ENCODE measurements at places on chromosomes 6 and 20. TPM values are rescaled to one million over a fixed set of nuclear protein-coding genes. Genes with fewer than 3 reads are reported as not detected.

Gene LBP
- 9.3 TPM for total RNA-seq

Gene ULBP2
- not detected for total RNA-seq

Gene DLL1
- total RNA-seq, result 2.9 TPM

Gene GSTA2
- total RNA-seq, result not detected

Gene HUS1B
- total RNA-seq, result 0.97 TPM

GRCh38 chr20:23622839-23623343 lies 14.9 kb downstream of the CST3 start:
- H3K36me3 ChIP-seq, result no peaks in the 10 kb centered on the region
- peaks cover 24% of the 10 kb centered on the region for H3K4me1 ChIP-seq
- no peaks in the 10 kb centered on the region for H3K27me3 ChIP-seq

- H3K4me3 ChIP-seq, result no peak overlapping the region
- no peaks in the 10 kb centered on the region for H3K4me1 ChIP-seq
- no peak overlapping the region for H3K27ac ChIP-seq
- H3K27me3 ChIP-seq, result no peaks in the 10 kb centered on the region
- DNase-seq, result no peak
Observed at GRCh38 chr6:151310279-151310678, 70.5 kb downstream of the AKAP12 start.

DNA sequence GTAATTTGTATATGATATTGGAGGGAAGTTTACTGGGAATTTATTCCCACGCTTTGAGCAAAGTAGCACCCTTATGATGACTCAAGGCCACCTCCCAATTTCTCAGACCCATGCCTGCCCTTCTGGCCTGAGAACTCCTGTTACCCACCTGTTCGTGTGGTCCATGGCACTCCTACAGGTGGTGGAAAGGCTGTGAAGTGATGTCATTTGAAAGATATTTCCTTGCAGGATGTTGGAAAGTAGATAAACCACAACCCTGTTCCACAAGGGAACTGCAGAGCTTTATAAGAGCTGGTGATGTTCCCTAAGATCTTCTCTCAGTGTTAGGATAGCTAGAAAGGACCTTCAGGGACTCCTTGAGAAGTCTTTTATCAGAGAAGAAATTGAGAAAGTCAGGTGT lies 70.5 kb downstream of the ADGRG6 start:
- H3K4me3 ChIP-seq, result no peak overlapping the region
- H3K4me1 ChIP-seq, result no peaks in the 10 kb centered on the region
- H3K27me3 ChIP-seq, result no peaks in the 10 kb centered on the region
- H3K36me3 ChIP-seq, result no peaks in the 10 kb centered on the region
- H3K27ac ChIP-seq, result no peak overlapping the region

GRCh38 chr6:23505026-23505425 lies 621.0 kb upstream of the NRSN1 start:
- H3K4me3 ChIP-seq, result no peak overlapping the region
- H3K27me3 ChIP-seq, result no peaks in the 10 kb centered on the region
- H3K4me1 ChIP-seq, result no peaks in the 10 kb centered on the region
- H3K36me3 ChIP-seq, result no peaks in the 10 kb centered on the region
- DNase-seq, result no peak

DNA sequence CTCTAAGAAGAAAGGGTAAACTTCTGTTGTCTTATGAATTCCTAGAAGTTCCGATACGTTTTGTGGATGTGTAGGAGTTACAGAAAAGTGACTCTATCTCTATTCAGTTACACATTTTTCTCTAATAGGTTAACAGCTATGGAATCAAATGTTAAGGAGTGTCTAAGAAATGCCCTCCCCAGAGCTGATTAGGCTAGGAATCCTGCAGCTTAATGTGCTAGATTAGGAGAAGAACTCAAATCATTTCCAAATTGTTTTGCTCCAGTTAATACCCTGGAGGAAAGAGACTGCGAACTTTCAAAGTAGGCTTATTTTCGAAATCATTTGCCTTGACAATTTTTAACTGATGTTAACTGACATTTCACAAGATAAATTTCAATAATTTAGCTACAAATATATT lies 51.9 kb downstream of the IBTK start:
- no peaks in the 10 kb centered on the region for H3K36me3 ChIP-seq
- no peaks in the 10 kb centered on the region for H3K27me3 ChIP-seq
- H3K4me3 ChIP-seq, result no peak overlapping the region
- no peak overlapping the region for H3K27ac ChIP-seq

DNA sequence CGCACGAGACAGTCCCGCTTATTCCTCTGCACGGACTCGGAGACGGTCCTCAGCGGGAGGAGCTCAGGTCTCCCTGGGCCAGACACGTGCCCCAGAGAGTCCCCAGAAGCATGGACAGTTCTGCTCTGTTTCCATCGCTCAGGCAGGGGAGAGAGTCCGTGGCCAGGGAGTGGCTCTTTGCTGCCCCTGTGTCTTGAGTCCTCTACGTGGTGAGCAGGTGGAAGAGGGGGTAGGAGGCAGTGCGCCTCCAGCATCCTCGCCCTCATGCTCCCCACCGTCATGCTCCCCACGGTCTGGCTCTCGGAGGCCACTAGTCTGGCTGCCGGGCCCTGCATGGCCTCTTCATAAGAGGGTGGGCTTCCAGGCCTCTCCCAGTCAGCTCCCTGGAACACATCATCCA lies 8.9 kb downstream of the TAGAP start:
- H3K27ac ChIP-seq, result no peak overlapping the region
- no peaks in the 10 kb centered on the region for H3K27me3 ChIP-seq
- no peak overlapping the region for H3K4me3 ChIP-seq
- no peaks in the 10 kb centered on the region for H3K36me3 ChIP-seq

- peaks cover 12% of the 10 kb centered on the region for H3K4me1 ChIP-seq
- H3K27me3 ChIP-seq, result no peaks in the 10 kb centered on the region
- no peak overlapping the region for H3K4me3 ChIP-seq
- H3K27ac ChIP-seq, result no peak overlapping the region
- no peak for DNase-seq
- H3K36me3 ChIP-seq, result no peaks in the 10 kb centered on the region
Observed at GRCh38 chr6:158711264-158711663, 61.4 kb downstream of the SYTL3 start.

DNA sequence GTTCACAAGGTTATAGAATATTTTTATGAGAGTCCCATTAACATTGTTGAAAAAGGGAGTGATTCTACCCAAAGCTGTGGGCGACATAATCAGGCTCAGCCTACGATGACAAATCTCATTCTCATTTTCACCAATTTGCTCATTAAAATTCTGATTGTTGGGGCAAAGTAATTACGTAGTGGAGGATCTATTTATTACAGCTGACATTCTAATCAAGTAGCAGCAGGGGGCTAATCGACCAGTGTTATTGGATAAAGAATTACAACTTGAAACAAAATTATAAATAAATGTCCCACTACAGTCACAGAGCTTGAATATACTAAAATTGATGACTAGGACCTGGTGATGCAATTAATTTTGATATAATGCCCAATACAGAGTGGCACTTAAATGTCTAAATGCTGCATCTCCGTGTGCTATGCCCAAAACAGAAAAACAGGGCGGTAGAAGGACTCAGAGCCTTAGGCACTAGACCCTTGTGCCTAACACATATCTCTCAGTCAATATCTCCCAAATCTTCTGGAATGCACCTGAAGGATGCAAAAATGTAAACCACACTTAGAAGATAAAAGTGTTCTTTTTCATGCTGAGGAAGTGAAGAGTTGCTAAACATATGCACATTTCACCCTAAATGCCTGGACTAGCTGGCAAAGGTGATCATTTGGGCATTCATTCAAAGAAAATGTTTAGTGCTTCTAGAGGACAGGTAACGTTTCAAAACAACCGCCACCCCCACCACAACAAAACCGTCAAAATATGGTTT lies 88.3 kb downstream of the CD24 start:
- no peaks in the 10 kb centered on the region for H3K4me1 ChIP-seq
- no peak overlapping the region for H3K27ac ChIP-seq
- H3K4me3 ChIP-seq, result no peak overlapping the region
- no peaks in the 10 kb centered on the region for H3K36me3 ChIP-seq

DNA sequence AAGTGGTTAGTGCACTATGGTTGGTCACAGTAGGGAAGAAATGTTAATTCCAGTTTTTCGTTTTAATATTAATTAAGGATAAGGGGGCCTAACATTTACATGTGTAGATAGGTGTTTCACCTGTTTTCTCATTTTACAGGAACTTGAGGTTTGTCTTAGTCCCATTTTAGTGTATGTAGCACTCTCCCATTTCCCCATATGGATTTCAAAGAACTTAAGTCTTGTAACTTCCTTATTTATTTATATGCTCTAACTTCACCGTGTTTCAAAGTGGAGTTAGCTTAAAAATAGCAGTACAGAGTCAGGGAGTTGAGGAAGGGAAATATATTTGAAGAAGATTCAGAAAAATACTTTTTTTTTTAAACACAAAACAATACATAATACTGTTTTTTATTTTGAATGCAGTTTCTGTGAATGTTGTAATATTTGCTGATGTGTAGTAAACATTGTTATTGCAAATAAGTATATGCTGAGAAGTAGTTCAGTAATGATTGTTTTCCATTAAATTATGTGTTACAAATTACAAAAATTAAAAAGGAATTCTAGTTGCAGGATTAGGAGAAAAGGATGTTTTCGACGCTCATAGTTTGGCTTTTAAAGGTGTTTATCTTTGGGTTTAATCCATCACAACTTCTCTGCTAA lies 3.5 kb downstream of the SCAF8 start:
- no peak overlapping the region for H3K4me3 ChIP-seq
- DNase-seq, result no peak
- peak overlapping the region; percentile 99 for H3K27ac ChIP-seq
- H3K4me1 ChIP-seq, result peaks cover 74% of the 10 kb centered on the region

DNA sequence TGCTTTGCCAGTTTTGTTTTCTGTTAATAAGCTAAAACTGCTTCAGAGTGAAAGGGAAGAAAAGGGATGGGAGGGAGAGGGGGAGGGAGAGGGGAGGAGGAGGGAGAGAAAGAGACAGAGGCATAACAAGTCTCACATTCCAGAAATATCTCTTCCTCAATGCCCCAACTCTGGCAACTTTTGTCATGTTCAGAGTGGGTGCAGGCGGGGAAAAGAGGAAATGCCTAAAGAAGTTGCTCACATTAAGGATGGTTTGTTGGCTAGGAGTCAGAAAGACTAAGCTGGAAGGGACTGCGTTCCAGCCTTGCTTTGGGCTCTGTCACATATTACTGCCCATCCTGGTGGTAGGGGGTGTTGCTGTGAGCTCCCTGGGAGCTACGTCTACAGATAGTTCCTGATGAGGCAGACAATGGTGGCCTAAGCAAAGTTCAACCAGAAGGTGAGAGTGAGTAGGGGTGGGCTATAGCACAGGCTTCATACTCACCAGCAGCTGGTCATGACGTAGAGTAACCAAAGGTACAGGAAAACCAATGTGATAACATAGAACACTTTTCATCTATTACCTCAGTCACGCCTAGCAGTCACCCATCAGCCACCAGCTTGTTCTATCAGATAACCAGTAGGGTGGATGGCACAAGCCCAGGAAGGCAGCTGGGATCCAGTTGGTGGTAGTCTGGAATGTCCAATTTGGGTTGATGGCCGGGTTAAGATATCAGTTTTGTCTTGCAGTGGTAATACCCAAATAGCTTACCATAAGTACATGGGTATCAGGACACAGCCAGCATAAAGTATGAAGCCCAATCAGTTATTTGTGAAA lies 2.1 kb downstream of the TSPYL4 start:
- H3K36me3 ChIP-seq, result no peaks in the 10 kb centered on the region
- DNase-seq, result no peak
- H3K4me1 ChIP-seq, result peaks cover 30% of the 10 kb centered on the region
- H3K4me3 ChIP-seq, result no peak overlapping the region

GRCh38 chr6:22413681-22414311 lies 117.0 kb upstream of the PRL start:
- H3K36me3 ChIP-seq, result no peaks in the 10 kb centered on the region
- H3K27ac ChIP-seq, result no peak overlapping the region
- no peaks in the 10 kb centered on the region for H3K4me1 ChIP-seq
- H3K4me3 ChIP-seq, result no peak overlapping the region
- no peaks in the 10 kb centered on the region for H3K27me3 ChIP-seq

DNA sequence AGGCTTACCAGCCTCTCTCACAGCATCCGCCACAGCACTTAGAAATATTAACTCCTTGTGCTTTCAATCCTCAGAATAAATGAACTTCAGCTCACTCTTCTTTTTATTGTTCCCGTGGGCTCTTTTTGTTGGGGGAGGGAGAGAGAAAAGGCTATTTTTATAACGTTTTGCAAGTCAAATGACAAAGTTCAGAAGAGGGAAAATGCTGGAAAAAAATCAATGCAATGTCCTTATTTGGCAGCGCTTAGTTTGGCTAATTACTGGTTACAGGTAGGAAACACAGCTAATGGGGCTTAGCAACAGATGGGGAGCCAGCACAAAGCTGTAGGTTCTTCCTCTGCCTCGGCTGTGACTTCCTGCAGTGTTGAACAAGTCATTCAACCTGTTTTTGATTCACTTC lies 1067.0 kb upstream of the MAP3K7 start:
- H3K4me3 ChIP-seq, result no peak overlapping the region
- no peaks in the 10 kb centered on the region for H3K4me1 ChIP-seq
- DNase-seq, result no peak
- no peak overlapping the region for H3K27ac ChIP-seq

DNA sequence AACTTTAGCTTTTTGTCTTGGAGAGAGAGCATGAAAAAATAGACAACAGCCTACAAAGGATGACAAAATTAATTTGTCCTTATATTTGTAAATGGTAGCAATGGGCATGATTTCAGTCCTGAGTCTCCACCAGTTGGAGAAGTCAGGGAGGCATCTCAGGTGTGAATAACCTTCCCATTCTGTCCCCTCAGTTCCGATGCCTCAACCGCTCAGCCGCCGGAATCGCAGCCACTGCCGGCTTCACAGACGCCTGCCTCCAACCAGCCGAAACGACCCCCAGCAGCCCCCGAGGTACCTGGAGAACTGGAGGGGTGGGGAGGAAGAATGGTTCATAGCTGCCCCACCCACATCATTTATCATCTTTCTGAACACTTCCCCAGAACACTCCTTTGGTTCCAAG lies 3.6 kb downstream of the PRRC2A start:
- peaks cover 19% of the 10 kb centered on the region for H3K4me1 ChIP-seq
- H3K36me3 ChIP-seq, result peaks cover 64% of the 10 kb centered on the region
- no peak overlapping the region for H3K27ac ChIP-seq
- DNase-seq, result no peak

GRCh38 chr6:89021629-89022028 lies 58.2 kb upstream of the RNGTT start:
- H3K27ac ChIP-seq, result no peak overlapping the region
- no peak for DNase-seq
- H3K4me1 ChIP-seq, result peaks cover 31% of the 10 kb centered on the region
- H3K36me3 ChIP-seq, result no peaks in the 10 kb centered on the region

GRCh38 chr6:44267252-44267651 lies 1.9 kb upstream of the NFKBIE start:
- H3K4me1 ChIP-seq, result peaks cover 20% of the 10 kb centered on the region
- peaks cover 20% of the 10 kb centered on the region for H3K27me3 ChIP-seq
- H3K36me3 ChIP-seq, result no peaks in the 10 kb centered on the region
- H3K27ac ChIP-seq, result no peak overlapping the region
- no peak for DNase-seq

GRCh38 chr6:91161246-91161645 lies 574.4 kb upstream of the MAP3K7 start:
- no peak overlapping the region for H3K27ac ChIP-seq
- DNase-seq, result no peak
- no peaks in the 10 kb centered on the region for H3K36me3 ChIP-seq
- no peaks in the 10 kb centered on the region for H3K4me1 ChIP-seq
- no peak overlapping the region for H3K4me3 ChIP-seq
